ENCODE measurements at places on chromosomes 11 and 22.

DNA sequence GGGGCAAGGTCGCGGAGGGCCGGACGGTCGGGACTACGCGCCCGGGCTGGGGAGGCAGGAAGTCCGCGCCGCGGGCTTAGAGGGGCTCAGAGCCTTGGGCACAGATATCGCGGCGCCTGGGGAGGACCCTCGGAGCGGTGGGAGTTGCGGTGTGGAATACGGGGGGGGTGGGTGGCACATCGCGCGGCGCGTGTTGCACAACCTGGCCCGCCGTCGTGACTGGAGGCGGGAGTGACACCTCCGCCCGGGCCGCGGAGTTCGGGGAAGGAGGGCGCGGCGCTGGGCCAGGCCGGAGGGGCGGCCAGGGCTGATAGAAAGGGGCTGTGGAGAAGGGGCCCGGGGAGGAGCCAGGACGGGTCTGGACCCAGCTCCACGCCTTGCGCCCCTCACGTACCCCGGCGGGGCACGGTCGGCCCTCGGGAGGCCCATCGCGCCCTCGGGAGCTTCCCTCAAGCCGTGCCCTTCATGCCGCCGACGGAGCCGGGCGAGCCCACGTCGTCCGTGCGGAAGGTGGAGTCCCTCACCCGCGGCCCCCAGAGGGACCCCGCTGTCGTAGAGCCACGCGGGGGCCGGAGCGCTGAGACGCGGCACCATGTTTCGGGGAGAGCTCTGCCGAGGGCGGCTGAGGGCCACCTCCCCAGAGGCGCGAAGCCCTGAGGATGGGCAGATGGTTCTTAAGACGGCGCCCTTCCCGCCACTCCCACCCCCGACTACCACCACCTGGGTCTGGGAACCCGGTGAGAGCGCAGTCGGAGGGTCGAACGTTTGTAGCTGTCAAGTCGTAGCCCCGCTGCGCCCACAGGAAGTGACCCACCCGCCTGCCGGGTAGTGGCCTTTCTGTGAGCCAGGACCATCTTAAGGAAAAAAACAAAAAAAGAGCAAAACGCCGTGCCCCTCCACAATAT lies 729 bp downstream of the IL17RA start:
- no peak for DNase-seq

DNA sequence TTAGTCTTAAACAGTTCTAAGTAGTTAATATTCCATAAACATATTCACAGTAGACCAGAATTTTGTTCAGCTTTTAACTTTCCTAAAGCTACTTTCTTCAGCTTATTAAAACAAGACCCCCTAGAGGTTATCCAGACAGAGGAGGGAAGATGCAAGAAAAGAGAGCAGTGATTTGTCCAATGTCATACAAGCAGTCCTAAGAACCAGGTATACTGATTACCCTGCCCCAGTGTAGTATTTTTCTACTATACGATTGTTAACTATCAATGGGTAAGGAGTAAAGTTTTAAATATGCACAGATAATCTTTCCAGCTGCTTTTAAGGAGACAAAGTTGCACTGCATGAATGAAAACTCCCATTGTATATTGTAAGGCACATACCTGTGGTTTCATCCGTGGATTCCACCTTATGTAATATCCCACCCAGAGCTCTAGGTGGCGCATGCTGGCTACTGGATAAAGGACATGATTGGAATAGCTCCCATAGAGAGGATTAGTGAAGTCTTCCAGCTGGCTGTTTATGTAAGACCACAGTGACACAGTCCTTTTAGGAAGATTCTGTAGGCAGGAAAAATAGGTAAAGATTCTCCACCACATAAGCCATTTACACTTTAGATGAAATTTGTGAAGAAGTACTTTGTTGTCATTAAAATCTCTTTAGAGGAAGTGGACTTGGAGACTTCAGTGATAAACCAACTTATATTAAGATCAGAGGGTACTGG lies 45.6 kb downstream of the CEP57 start:
- peak; percentile 81 for DNase-seq

- DNase-seq = no peak
These were observed 27.2 kb upstream of the DNAJB7 start for GRCh38 chr22:40889116-40889515.

GRCh38 chr22:35054064-35054463 lies 11.9 kb upstream of the ISX start:
- DNase-seq = no peak

DNA sequence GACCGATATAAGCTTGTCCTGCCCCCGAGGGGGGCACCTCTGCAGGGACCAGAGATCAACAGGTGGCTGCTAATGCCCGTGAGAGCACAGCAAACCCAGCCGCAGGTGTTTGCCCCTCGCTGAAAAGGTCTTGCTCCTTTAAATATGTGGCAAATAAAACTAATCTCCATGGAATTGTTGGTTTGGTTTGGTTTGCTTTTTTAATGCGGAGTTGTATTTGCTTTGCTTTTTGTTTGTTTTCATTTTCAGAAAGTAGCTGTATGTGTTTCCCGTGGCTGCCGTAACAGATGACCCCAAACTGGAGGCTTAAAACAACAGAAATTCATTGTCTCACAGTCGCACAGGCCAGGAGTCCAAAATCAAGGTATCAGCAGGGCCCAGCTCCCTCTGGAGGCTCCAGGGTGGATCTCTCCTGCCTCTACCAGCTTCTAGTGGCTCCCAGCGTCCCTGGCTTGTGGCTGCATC lies 93.0 kb downstream of the CELSR1 start:
- DNase-seq = no peak

DNA sequence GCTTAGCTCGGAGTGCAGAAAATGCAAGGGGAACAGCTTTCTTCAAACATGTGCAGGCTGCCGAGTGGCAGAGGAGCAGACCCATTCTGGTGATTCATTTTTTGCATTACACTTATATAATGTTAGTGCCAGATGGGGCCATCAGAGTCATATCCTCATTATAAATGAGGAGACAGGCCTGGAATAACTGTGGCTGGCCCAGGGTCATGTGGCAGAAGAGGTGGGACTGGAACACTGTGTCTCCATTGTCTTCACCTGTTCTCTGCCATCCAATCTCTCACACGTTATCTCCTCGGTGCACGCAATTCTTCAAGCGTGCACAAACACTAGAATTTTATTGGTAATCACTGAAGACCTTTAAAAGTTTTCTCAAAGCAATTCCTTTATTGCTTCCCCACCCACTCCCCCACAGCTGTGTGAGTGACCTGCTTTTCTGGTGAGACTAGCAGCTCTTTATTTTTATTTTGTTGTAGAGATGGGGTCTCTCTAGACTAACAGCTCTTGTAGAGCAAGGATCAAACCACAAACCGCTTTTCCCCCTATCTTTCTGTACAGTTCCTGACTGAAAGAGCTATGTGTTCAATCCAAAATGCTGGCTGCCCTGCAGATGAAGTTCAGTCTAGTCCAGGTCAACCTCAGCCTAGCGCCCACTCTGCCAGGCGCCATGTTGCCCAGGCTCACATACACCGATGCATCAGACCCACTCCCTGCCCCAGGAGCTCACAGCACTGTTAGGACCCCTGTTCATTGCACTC lies 75.3 kb downstream of the ST3GAL4 start:
- peak; percentile 36 for DNase-seq

GRCh38 chr11:15968461-15969130 lies 387.8 kb downstream of the SOX6 start:
- DNase-seq = no peak

DNA sequence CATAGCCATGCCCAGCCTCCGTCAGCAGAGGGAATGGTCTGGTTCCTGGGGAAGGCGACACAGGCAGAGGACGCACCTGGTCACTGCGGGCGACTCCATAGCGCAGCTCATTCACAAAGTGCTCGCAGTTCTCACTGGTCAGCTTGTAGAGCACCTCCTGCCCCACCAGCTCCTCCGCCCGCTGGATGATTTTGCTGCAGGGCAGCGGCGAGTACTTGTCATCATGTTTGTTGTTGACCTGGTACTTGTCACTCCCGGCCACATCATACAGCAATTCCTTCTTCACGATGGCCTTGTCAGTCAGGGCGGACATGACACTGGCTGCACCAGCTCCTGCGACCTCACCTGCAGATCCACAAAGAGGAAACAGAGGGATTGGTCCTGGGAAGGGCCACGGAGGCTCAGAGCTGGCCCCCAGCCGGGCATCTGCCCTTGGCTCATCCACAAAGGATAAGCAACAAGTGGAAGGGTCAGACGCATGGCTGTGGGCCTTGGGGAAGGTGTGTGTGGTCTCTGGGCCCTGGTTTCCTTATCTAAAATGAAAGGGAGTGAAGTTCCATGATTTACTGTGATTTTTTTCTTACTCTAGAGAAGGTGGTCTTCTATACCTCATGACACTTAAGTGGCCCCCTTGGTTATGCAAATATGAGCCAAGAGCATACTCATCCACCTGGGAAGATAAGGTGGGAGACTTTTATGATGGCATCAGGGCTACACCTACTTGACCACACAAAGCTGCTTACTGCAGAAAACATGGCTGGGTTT lies 24.0 kb downstream of the PLAAT3 start:
- DNase-seq = no peak

DNA sequence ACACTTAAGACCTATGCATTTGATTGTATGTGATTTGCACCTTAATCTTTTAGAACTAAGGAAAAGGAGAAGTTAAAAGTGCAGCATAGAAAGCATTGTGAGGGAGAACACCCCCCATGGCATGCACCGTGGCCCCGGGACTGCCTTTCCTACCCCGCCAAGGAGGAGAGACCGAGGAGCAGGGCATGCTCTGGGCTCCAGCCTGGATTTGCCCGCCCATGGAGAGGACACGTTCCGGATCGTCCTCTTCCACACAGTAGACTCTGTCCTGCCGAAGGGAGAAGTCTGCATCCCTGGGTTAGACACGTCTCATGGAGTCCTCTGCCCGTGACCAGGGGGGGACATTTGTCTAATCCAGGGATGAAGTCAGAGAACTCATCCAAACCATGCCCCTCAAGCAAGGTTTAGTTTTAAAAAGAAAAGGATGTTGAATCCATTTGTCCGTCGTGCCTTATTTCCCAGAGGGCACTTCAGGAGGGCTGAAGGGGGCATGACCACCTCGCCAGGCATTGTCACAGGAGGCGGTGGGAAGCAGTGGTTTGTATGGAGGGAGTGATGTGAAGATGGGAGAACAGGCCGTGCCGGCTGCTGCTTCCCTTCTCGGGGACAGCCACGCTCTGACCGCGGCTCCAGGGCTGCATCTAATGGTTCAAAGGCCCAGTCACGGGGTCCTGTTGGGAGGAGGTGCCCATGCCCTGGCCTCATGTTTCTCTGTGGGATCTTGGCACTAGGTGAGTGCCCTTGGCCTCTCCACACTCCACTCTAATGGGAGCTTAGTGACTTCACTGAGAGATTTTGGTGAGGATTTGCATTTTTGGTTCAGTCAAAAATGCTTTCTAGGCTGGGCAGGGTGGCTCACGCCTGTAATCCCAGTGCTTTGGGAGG lies 66.2 kb upstream of the GAL start:
- DNase-seq = no peak

DNA sequence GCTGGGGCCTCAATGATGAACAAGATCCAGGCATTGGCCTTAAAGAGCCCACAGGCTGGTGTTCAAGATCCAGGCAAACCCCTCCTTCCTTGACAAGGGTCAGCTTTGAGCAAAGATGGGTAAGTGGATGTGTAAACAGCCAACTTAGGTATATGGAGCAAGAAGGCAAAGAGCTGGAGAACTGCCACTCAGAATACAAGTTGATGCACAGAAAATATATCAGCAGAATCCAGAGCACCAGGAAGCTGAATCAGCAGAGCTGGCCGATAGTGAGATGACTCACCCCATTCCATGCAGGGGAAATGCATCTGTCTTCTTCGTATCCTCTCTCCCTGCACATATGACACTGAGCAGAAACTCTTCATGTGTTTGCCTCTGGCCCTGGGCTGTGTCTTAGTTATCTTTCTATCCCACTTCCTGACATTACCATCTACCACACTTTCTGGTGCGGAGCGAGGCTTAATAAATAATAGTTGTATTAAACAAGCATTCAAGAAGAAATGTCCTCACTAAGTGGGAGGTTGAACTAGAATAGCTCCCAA lies 57.8 kb downstream of the ENDOD1 start:
- DNase-seq = peak; percentile 97

GRCh38 chr22:19292458-19293230 lies 1.1 kb upstream of the CLTCL1 start:
- no peak for DNase-seq

DNA sequence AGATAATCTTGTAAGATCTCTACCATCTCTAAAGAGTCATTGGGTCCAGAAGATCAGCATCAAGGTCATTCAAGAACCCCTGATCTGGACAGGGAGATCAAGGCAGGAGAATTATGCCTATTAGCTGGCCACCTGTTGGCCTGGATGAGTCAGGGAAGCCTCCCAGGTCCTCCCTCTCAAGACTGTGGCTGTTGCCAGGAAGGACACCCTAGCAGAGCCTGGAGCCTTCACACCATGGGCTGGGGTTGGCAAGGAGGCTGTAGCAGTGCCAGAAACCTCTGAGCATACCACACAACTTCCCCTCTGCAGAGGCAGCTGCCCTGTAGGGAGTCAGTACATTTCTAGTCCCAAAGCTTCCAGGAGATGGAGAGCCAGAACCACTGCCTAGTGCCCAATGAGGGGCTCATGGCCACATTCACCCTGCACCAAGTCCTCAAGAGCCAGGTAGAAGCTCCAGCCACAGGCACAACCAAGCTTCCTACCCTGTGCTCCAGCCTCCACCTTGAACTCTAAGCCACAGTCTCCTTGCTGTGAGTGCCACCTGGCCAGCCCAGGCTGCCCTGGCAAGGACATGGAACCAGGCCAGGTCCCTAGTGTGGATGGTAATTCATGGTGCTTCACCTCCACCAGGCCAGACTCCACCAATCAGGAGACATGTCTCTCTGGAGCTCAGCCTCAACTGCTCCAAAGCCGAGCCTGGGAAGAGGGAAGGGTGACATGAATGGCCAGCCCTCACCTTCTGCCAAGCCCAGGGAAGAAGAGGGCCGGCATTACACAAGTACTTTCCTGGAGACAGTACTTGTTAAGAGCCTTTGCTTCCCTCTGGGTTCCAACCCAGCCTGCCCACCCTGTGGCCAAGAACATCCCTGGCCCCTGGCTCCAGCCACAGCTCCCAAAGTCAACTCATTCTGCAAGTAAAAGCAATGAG lies 124.3 kb downstream of the BUD13 start:
- peak; percentile 9 for DNase-seq

DNA sequence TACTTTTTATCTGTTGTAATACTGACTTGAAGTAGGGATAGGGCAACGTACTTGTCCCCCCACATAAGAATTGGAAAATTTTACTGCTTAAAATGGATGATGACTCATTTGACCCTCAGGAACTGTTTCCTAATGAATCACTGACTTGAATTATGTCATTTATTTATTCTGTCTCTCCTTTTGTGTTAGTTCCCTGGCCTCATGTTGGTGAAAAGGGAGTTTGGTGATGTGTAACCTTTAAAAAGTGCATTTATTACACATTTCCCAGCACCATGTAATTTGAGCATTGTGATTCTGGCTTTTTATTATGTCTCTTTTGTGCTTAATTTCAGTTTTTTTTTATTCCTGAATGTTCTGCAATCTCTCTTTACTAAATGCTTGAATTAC lies 20.3 kb upstream of the PGM2L1 start:
- peak; percentile 86 for DNase-seq

DNA sequence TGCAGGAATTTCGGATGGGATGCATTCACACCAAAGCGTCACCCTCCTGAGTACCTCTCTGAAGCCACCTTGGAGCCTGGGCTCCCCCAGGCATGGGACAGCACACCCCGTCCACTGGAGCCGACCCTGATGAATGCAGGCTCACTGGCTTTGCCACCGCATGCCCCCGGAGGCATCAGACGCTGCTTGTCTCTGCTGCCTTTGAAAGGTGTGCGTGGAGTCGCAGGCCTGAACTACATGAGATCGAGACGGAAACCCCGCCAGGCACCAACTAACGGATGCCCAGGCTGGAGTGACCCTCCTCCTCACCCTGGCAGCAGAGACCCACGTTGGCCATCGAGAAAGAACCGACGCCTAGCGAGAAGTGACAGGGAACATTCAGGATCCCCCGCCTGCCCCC lies 22.5 kb downstream of the KRTAP5-5 start:
- no peak for DNase-seq
